ENCODE measurements at places on chromosomes 13 and 19.

- no peak for DNase-seq
Observed at GRCh38 chr13:75801388-75801945, 165.3 kb downstream of the LMO7 start.

GRCh38 chr19:10141479-10141878 is 21.8 kb upstream of the EIF3G start:
- DNase-seq: no peak

DNA sequence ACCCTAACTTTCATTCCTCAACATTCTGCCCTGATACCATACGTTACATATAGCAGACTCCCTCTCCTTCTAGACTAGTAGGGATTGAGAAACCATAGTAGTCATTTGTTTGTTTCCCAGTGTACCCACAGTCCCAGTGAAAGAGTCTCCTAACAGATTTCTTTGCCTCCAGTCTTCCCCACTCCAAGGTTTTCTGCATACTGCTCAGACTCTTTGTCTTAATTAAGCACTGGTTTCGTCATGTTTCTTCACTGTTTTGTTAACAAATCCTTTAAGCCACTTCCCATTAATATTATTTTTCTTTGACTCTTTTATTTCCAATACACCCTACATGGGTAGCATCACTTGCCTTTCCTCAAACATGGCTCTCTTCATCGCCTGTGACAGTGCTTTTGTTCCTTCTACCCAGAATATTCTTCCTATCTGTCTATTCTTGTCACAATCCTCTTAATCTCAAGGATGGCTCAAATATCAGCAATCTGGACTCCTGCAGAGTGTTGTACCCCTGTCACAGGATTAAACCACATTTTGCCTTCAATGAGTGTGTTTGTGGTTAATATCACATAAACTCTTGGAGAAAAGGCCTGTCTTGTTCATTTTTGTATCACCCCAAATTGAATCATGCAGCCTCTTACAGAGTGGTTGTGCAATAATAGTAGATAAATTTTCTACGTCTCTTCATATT is 92.7 kb upstream of the KLF12 start:
- no peak for DNase-seq

DNA sequence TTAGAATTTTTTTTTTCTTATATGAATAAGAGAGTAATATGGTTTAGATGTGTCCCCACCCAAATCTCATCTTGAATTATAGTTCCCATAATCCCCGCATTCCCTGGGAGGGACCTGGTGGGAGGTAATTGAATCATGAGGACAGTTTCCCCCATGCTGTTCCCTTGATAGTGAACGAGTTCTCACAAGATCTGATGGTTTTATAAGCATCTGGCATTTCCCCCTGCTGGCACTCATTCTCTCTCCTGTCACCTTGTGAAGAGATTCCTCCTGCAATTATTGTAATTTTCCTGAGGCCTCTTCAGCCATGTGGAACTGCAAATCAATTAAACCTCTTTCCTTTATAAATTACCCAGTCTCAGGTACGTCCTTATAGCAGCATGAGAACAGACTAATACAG is 205.7 kb downstream of the MYO16 start:
- no peak for DNase-seq
